ENCODE measurements at places on chromosomes 1 and 21.

DNA sequence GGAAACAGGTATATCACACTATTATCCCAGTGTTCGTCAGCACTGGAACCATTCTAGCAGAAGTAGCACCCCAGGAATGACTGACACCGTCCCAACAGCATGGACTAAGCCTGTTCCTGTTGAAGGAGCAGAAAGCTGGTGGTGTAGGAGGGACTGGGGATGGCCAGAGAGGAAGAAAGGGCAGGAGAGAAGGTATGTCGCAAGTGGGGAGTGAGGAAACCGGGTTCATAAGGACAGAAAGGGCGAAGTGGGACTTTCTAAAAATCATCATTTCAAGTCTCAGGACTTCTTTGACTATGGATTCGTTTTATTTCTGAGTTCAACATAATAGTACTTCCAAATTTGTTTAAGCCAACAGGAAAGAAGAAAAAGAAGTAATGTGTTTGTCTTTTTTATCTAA, 19.7 kb upstream of the MX1 start:
- H3K36me3 ChIP-seq, result no peaks in the 10 kb centered on the region
- H3K27me3 ChIP-seq, result no peaks in the 10 kb centered on the region
- DNase-seq, result no peak
- no peak overlapping the region for H3K27ac ChIP-seq
- peaks cover 29% of the 10 kb centered on the region for H3K4me1 ChIP-seq

- H3K4me3 ChIP-seq, result no peak overlapping the region
- no peak overlapping the region for H3K27ac ChIP-seq
- H3K4me1 ChIP-seq, result no peaks in the 10 kb centered on the region
- no peak for DNase-seq
Observed at GRCh38 chr1:20470194-20470593, 15.8 kb downstream of the CAMK2N1 start.

DNA sequence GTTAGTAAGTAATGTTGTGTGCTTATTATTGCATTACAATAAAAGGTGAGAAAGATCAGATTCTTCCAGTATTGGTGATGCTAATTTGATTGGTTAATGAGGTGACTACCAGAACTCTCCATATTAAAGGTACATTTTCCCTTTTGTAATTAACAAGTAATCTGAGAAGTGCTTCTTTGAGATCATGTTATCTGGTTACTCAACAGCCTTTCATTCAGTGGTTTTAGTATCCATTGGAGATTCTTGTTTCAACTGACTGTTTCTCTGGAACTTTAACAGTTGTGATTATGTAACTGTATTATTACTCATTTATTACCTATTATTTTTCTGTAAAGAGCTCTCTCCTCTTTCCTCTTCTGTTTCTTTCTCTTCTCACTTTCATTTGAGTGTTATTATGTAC, 86.7 kb downstream of the PEX14 start:
- H3K27ac ChIP-seq, result no peak overlapping the region
- no peak overlapping the region for H3K4me3 ChIP-seq
- no peaks in the 10 kb centered on the region for H3K4me1 ChIP-seq

- peak overlapping the region; percentile 27 for H3K4me3 ChIP-seq
- DNase-seq, result no peak
- H3K27me3 ChIP-seq, result peaks cover 38% of the 10 kb centered on the region
- peaks cover 39% of the 10 kb centered on the region for H3K4me1 ChIP-seq
- peak overlapping the region; percentile 94 for H3K27ac ChIP-seq
Observed at GRCh38 chr1:154327466-154328317, 2.4 kb downstream of the ATP8B2 start.

DNA sequence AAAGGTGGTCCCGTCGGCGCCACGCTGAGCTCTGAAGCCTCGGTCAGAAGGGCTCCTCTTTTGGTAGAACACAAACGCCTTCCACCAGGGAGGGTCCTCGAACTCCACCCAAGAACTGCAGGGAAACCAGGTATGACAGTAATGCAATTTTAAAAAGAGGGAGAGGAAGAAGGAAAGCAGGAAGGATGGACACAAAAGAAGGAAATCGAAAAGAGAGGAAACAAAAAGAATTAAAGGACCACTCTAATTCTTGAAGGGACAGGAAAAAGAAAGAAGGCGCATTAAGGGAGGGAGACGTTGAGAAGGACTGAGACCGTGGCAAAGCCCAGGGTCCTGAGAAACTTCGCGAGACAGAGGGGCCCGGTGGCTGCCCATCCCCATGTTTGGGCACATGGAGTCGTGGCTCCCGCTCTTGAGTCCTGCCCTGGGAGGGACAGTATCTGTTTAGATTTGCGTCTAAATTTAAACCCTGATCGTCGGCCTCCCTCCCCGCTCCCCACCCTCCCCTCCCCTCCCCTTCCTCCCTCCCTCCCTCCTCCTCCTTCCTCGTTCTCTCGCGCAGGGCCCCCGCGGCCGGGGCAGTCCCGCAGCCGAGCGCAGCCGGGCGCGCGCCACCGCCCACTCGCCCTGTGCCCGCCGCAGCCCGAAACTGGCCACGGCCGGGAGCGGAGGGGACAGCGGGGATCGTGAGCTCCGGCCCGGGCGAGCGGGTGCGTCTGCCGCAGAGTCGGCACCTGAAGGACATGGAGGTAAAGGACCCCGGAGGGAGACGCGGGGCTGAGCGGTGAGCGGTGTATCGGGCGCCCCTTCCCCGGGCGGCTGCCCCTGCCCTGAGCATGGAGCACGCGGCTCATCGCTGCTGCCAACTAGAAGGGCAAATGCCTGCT, at the start of gene RCSD1:
Gene RCSD1, plus strand, starts transcription at position 552 of the 887 bp plus-strand sequence. Its CDS starts 192 bp downstream, at position 744.
- no peaks in the 10 kb centered on the region for H3K27me3 ChIP-seq
- no peaks in the 10 kb centered on the region for H3K36me3 ChIP-seq
- H3K4me1 ChIP-seq, result peaks cover 10% of the 10 kb centered on the region
- peak within 1 kb of the TSS; percentile 45 for H3K4me3 ChIP-seq

DNA sequence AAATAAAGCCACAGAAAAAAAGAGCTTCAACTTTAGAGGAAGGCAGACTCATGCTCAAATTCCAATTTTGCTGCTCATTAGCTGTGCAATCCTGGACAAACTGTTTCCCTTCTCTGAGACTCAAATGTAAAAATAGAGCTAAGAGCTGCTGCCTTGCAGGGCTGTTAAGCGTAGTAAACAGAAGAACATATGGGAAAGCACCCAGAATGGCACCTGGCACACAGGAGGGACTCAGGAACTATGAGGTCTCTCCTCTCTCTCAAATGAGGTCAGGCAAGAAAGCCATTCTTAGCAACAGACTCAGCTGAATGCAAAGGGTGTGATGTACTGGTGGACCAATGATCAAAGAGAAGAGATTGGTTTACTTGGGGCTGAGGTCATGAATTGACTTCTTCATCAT, 61.3 kb downstream of the TRABD2B start:
- DNase-seq, result no peak
- H3K27me3 ChIP-seq, result no peaks in the 10 kb centered on the region
- H3K4me3 ChIP-seq, result no peak overlapping the region
- peaks cover 2% of the 10 kb centered on the region for H3K4me1 ChIP-seq
- no peaks in the 10 kb centered on the region for H3K36me3 ChIP-seq

- H3K36me3 ChIP-seq, result no peaks in the 10 kb centered on the region
- H3K4me1 ChIP-seq, result peaks cover 51% of the 10 kb centered on the region
- peaks cover 11% of the 10 kb centered on the region for H3K27me3 ChIP-seq
- DNase-seq, result no peak
Observed at GRCh38 chr21:44931501-44932407, 8.1 kb upstream of the SLX9 start.

GRCh38 chr1:42504535-42505128, 41.5 kb downstream of the CCDC30 start:
- no peak overlapping the region for H3K27ac ChIP-seq
- no peak overlapping the region for H3K4me3 ChIP-seq
- H3K4me1 ChIP-seq, result no peaks in the 10 kb centered on the region
- peaks cover 49% of the 10 kb centered on the region for H3K36me3 ChIP-seq
- DNase-seq, result no peak

- no peak overlapping the region for H3K4me3 ChIP-seq
- no peak for DNase-seq
- H3K36me3 ChIP-seq, result no peaks in the 10 kb centered on the region
- no peak overlapping the region for H3K27ac ChIP-seq
Observed at GRCh38 chr1:175976865-175977642, 230.0 kb downstream of the COP1 start.

DNA sequence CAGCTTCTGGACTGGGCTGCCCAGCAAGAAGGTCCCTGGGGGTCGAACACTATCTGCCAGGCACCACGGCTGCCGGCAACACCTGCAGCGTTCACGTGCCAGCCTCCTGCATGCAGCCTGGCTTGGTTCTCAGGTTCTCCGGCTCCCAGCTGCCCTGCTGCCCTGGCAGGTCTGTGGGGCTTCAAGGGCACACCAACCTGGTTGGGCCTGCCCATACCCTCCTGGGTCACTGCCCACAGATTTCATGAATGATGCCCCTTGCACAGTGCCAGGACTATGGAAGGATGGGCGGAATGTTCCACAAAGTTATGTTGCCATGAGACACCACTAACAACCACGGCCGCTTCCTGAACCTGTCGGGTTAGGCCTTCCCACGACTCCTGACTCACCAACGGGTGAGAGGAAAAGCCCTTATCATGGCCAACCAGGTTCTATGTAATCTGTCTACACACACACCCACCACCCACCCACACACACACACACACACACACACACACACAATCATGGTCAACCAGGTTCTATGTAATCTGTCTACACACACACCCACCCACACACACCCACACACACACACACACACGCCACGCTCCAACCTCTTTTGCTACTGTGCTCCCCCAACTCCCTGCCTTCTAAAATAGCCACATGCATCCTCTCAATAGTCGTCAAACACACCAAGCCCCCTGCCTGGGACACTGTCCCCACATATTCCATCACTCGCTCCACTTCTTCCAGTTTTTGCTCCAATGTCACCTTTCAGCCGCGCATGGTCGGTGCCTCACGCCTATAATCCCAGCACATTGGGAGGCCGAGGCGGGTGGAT, 32.2 kb downstream of the HSPG2 start:
- peak; percentile 27 for DNase-seq
- no peak overlapping the region for H3K4me3 ChIP-seq
- peaks cover 100% of the 10 kb centered on the region for H3K4me1 ChIP-seq
- peak overlapping the region; percentile 97 for H3K27ac ChIP-seq
- no peaks in the 10 kb centered on the region for H3K27me3 ChIP-seq

DNA sequence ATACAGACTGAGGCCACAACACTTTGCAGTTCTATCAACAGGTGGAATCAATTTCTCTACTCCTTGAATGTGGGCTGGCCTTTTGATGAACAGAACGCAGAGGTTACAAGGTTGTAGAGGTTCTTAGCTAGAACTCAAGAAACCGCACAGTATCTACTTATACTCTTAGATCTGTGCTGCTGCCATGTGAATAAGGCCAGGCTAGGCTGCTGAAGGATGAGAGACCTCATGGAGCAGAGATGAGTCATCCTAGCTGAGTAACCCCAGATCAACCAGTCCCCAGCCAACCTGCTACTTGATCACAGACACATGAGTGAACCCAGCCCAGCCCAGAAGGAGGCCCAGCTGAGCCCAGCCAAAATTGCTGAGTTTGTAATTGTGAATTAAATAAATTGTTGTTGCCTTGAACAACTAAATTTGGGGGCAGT, 35.3 kb upstream of the BCAR3 start:
- H3K27ac ChIP-seq, result no peak overlapping the region
- H3K4me1 ChIP-seq, result peaks cover 7% of the 10 kb centered on the region
- H3K27me3 ChIP-seq, result no peaks in the 10 kb centered on the region
- DNase-seq, result no peak

DNA sequence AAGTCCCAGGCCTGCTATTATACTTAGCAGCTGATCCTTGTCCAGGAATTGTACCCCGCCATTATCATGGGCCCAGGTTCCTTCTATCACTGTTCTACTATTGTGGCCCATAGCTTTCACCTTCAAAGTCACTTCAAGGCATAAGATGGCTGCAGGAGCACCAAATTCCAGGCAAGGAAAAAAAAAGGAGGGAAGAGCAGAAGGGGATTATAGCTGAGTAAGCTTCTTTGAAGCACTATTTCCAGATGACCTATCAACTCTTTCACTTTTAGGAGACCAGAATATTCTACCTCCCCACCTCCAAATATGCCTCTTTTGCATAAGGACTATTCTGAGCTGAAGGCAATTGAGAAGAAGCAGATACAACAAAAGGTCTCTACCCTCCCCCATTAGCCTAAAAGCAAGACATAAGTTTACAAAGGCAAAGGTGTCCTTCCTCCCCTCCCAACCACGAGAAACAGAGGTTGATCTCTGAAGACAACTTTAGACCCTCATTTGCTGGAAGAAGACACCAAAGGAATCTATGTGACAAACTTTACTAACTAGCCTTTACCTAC, 41.8 kb downstream of the PTAFR start:
- H3K36me3 ChIP-seq, result no peaks in the 10 kb centered on the region
- H3K4me3 ChIP-seq, result no peak overlapping the region
- peak overlapping the region; percentile 69 for H3K27ac ChIP-seq
- no peaks in the 10 kb centered on the region for H3K27me3 ChIP-seq
- H3K4me1 ChIP-seq, result no peaks in the 10 kb centered on the region
- no peak for DNase-seq

GRCh38 chr21:42266971-42267556, 48.1 kb downstream of the ABCG1 start:
- peaks cover 24% of the 10 kb centered on the region for H3K4me1 ChIP-seq
- H3K36me3 ChIP-seq, result no peaks in the 10 kb centered on the region
- H3K27ac ChIP-seq, result no peak overlapping the region
- H3K27me3 ChIP-seq, result no peaks in the 10 kb centered on the region
- no peak overlapping the region for H3K4me3 ChIP-seq
- DNase-seq, result no peak

DNA sequence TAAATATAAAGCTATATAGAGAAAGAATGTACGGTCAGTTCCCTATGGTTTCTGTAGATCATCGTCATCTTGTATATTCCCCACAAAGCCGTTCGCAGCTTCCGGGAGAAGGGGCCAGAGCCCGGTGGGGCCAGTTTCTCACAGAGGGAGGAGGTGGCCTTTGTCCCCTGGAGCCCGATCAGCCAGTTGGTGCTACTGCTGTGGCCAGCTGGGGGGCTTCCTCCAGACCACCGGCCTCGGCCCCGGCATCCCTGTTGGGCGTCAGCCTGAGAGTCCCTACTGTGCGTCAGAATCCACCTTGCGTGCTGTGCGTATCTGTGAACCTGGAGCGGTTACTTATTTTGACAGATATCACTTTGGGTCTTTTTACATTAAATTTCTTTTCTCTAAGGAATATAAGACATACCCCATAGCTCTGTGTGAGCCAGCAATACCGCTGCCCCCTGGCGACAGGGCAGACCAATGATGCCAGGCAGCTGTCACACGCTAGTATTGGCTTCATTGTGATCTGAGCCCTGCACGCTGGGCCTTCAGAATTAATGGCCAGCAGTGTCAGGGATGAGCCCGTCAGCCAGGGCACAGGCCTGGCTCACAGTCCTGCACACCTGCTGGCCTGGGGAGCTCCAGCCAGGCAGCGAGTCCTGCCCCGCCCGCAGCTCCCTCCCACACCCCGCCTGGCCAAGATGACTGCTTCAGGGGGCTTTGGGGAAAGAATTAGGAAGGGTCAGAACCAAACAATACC, 145.9 kb downstream of the PGBD5 start:
- no peak for DNase-seq
- no peaks in the 10 kb centered on the region for H3K4me1 ChIP-seq
- H3K36me3 ChIP-seq, result peaks cover 12% of the 10 kb centered on the region
- no peak overlapping the region for H3K4me3 ChIP-seq
- H3K27me3 ChIP-seq, result no peaks in the 10 kb centered on the region

- H3K4me1 ChIP-seq, result no peaks in the 10 kb centered on the region
- H3K4me3 ChIP-seq, result no peak overlapping the region
- H3K27me3 ChIP-seq, result no peaks in the 10 kb centered on the region
- no peak for DNase-seq
- H3K36me3 ChIP-seq, result no peaks in the 10 kb centered on the region
Observed at GRCh38 chr1:107609808-107610207, 355.2 kb downstream of the VAV3 start.
